ENCODE measurements at places on chromosomes 3 and 15.

DNA sequence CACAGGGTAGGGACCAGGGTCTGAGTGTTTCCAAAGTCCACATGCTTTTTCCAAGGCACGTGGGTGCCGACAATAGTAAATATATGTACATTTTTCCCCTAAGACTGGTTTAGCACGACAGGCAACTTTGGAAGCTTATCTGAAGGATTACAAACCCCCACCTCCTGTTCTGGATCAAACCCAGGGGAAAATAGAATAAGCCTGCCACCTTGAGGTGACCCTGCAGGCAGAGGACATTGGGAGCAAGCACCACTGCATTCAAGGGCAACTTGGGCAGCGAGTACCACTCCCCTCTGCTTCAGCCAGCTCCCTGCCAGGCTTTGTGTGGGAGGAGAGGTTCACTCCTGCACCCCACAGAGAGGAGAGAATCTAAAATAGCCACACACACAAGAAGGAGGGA is 44.8 kb downstream of the KBTBD12 start:
- DNase-seq, result no peak

DNA sequence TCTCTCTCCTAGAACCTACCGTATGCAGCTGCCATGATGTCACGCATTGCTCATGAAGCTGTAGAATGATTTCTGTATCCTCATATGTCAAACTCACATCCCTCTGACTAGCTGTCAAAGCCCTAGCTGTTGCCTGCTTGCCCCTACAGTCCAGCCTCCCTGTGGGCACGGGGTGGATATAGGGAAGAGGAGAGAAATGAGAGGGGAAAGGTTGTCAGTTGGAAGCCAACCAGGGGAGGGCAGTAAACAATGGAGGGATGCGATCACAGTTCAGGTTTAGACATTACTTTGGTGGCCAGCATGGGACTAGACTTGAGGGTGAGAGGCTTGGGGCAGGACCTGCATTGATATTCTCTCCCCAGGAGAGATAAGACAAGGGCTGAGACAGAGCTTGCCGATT is 1.7 kb upstream of the HDGFL3 start:
- DNase-seq, result no peak

DNA sequence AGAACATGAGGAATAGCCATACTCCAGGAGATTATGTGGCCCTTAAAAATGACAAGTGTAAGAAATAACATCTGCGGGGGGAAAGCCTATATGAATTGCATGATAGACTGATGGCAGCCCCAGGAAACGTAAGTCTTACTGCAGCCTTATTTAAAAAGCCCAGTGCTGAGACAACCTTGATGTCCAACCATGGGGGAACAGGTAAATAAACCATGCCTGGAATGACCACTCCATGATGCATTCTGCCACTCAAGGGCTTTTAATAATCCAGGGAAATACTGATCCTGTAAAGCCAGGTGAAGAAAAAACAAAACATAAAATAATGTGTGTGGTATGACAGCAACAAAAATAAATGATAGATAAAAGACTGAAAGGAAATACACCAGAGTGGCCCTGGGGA is 46.5 kb upstream of the GRIP2 start:
- no peak for DNase-seq

DNA sequence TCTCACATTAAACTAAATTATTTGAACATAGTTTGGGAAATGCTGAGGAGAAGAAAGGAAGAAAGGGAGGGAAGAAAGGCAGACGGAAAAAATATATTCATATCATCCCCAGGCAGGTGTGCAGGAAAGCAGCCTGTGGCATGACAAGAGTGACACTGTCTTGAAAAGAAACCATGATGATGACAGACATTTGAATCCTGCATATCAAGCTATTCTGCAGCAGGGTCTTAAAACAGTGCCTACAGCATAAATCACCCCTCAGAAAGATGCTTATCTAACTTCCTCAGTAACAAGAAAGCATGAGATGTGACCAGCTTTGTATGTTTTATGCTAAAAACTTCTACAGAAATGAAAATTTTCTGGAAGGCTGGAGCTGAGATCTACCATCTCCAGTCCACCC is 144.5 kb upstream of the GRM7 start:
- no peak for DNase-seq

GRCh38 chr3:141876891-141877621 is 613 bp downstream of the ATP1B3 start:
- peak; percentile 40 for DNase-seq

- peak; percentile 21 for DNase-seq
Observed at GRCh38 chr3:190180268-190180667, 59.6 kb upstream of the P3H2 start.
